Hematopoietic multipotent progenitor cell treated with erythropoietin and hydrocortisone succinate and interleukin-3 and kit ligand, for 4 days (in vitro differentiated cells): ENCODE measurements at places on chromosomes 2 and 18.
A peak's percentile ranks its signal among the peaks of the same experiment; 100 is the strongest.

GRCh38 chr2:27993402-27993787 is 102.9 kb downstream of the BABAM2 start:
- peak; percentile 72 for DNase-seq

- no peak for DNase-seq
Measured at GRCh38 chr18:74976331-74976909, 232.5 kb downstream of the PTGR3 start.

GRCh38 chr2:1791006-1791605 is 46.8 kb upstream of the PXDN start:
- no peak for DNase-seq

- DNase-seq, result peak; percentile 80
Measured at GRCh38 chr2:205612636-205613035, 69.7 kb upstream of the NRP2 start.

DNA sequence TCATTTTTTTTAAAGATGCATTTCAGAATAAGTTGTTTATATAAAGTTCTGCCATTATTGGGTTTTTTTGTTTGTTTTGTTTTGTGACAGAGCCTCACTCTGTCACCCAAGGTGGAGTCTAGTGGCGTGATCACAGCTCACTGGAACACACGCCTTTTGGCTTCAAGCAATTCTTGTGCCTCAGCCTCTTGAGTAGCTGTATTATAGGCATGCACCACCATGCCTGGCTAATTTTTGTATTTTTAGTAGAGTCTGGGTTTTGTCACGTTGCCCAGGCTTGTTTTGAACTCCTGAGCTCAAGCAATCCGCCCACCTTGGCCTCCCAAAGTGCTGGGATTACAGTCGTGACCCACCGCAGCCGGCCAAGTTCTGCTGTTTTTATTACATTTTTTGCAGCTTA is 72.3 kb downstream of the R3HDM1 start:
- no peak for DNase-seq

DNA sequence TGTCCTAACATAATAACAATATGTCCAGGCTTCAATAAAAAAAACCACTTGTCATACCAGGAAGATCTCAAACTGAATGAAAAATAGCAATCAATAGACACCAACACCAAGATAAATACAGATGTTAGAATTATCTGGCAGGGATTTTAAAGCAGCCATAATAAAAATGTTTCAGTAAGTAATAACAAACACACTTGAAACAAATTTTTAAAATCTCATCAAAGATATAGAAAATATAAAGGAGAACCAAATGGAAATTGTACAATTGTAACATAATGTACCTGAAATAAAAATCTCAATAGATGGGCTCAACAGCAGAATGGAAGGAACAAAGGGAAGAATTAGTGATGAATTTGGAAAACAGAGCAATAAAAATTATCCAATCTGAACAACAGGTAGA is 128.1 kb downstream of the LYPD6 start:
- DNase-seq, result no peak

DNA sequence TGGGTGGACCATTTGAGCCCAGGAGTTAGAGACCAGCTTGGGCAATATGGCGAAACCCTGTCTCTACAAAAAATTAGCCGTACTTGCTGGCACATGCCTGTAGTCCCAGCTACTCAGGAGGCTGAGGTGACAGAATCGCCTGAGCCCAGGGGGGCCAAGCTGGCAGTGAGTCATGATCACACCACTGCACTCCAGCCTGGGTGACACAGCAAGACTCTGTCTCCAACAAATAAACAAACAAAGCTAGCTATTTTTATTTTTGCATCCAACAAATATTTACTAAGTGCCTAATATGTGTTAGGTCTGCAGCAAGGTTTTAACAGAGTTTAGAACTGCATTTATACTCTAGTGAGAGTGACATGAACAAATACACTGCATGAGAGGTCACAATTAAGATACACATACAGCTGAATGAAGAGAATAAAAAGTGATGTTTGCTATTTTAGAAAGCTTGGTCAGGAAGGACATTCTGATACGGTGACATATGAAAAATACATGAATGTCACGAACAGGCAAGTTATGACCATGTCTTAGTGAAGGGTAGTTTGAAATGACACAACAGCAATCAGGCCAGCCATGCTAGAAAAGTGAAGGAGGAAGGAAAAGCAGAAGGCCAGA is 83.2 kb upstream of the FRZB start:
- DNase-seq, result no peak

DNA sequence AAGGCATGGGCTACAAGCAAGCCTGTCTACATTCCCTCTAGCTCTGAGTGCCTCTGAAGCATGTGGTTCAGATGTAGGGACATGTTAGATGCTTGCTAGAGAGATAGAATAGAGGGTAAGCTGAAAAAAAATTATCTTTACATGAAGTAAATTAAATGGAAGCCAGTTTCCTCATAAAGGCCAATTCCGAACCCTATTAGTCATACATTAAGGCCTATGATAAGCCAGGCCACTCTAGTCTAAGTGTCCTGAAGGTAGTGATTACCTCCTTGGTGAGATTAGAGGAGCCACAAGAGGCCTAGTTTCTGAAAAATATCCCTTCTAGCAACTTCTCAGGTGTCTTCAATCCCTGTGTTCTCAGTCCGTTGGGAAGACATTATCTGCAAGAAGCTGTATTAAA is 72.4 kb upstream of the NPAS2 start:
- no peak for DNase-seq

- DNase-seq, result no peak
Measured at GRCh38 chr2:68083346-68083745, 20.5 kb upstream of the C1D start.

DNA sequence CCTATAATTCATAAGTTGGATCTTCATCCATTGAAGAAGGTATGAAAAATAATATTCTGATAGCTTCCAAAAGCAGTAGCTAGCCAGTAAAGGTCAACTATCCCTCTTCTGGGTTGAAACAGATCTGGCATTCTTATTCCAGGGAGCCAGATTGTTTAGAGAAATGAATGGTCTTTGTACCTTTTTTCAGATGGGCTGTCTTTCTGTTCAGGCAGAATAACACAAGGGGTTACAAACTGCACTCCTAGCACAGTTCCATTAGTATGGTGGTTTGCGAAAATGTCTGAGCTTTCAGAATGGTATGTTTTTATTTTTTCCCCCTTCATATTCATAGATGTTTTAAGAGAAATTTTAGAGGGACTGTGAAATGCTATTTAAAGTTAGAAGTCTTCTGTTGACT is 47.5 kb upstream of the TMEM178A start:
- no peak for DNase-seq

DNA sequence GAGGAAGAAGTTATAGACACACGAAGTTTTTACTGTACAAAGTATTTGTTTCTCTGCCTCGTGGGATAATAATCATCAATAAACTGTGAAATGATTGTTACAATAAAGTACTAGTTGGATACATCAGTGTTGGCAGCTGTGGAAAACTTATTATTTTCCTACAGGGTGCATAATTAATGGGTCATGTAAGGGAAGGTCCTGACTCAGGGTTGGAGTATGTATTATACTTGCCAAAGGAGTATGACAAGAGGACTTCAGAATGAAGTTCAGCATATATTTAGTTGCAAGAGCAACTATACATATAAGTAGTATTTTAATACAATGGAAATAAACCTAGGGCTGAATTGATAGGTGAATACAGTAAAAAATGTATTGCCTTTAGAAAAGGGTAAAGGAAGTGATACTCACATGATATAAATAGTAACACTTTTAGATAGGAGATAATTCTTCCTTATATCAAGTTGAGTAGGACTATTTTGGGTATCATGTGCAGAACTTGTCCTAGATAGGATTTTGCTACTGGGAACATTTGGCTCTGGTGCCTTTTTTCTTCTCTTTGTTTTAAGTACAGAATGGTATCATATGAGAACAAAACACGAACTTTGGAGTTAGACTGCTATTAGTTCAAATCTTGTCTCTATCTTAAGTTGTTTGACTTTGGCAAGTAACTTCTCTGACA is 79.1 kb downstream of the PLCL1 start:
- DNase-seq, result no peak

- peak; percentile 47 for DNase-seq
Measured at GRCh38 chr2:111669928-111670695, 213.9 kb downstream of the ANAPC1 start.

DNA sequence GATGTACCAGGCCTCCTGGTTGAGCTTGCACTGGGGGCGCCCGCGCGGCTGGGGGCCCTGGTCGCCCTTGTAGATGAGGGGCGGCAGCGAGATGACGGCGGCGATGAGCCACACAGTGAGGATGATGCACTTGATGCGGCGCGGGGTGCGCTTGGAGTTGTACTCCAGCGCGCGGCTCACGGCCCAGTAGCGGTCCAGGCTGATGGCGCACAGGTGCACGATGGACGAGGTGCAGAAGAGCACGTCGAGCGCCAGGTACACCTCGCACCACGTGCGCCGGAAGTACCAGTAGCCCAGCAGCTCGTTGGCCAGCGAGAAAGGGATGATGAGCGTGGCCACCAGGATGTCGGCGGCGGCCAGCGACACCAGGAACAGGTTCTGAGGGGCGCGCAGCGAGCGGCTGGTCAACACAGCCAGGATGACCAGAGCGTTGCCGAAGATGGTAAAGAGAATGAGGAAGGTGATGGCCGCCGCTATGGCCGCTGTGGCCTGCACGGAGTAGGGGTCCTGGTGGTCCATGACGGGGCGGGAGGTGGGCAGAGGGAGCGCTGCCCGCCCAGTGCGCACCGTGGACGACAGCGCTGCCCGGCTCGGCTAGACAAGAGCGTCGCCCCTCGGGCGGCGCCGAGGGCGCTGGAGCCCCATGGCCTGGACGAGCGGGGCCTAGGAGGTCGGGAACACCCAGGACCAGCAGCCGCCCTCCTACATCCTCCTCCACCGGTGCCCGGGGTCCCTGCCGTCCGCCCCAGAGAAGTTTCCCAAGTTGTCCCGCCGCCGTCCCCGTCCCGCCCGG is 544 bp downstream of the ADRA2B start:
- no peak for DNase-seq

- no peak for DNase-seq
Measured at GRCh38 chr2:215685238-215685990, 249.5 kb upstream of the FN1 start.

- DNase-seq, result no peak
Measured at GRCh38 chr2:228871012-228871411, 400.1 kb downstream of the PID1 start.

GRCh38 chr2:51505533-51505932 is 473.6 kb upstream of the NRXN1 start:
- DNase-seq, result no peak

- no peak for DNase-seq
Measured at GRCh38 chr2:9549420-9549819, 6.2 kb downstream of the ADAM17 start.

DNA sequence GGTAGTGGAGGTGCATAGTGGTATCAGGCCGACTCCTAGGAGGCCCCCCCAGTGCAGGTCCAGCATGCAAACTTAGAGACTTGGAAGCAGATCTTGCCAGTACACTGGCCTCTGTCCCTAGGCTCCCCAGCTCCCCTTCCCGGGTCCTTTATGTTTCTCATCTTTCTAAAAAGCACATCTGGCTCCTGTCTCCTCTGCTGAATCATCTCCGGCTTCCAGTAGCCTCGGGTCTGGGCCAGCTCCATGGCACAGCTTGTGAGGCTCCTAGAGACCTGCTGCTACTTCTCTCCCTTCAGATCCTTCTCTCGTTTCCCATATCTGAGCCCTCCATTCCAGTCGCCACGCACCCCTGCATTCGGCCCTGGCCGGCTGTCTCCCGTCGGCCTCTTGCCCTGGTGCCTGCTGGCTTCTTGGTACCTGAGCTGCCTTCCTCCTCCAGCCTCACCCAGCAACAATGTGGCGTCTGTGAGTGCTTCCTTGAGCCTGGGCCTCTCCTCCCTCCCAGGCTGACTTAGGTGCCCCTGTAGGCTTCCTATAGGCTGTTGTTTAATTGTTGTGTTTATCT is 6.6 kb downstream of the TRAF3IP1 start:
- no peak for DNase-seq

GRCh38 chr18:62634979-62635630 is 80.2 kb upstream of the PHLPP1 start:
- DNase-seq, result no peak

DNA sequence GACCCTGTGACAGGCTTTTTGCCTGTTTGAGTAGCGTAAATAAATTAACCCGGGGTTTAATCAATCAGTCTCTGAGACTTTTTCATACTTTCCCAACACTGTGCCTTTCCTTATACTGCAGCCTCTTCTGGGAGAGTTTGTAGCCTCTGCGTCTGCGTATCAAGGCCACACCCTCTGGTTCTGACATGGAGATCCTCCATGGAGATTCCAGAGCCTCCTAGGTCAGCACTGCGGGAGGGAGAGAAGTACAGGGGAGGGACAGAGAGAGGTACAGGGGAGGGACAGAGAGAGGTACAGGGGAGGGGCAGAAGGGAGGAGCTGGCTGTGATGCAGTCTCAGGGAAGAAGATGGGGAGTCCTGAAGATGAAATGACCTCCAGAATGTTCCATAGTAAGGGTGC is 166.0 kb downstream of the ARL4C start:
- no peak for DNase-seq

GRCh38 chr2:134370655-134371445 is 117.0 kb downstream of the MGAT5 start:
- no peak for DNase-seq

DNA sequence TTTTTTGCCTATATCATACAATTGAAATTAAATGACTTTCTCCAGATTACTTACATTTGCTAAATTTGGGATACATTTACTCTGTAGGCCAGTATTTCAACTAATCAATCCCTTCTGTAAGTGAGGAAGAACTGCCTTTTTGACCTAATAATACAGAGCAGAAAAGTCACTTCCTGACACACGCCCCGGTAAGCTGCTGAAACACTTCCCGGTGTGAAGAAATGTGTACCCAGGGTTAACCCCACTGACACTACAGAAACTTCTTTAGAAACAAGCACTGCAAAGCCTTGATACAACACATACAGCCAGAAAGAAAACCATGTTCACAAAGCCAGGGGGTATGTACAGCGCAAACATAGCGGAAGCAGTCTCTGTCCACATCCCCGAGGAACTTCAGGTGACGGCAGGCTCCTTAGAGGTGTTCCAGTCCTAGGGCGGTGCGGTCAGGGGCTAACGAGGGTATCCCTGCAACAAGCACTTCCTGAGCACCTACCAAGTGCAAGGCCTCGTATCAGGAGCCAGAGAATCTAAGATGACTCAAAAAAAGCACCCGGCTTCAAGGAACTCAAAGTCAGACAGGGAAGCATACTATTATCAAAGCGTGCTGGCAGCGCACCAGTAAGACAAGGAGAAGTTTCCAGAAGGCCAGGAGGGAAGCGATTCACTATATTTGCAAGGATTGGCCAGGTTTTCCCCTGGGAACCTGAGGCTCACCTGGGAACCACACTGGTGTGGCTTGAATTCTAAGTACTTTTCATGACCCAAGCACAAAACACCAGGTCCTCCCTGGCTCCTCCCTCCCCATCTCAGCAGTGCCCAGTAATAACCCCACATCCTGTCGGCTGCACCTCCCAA is 46.6 kb downstream of the ZNF516 start:
- DNase-seq, result peak; percentile 62

- no peak for DNase-seq
Measured at GRCh38 chr2:226892729-226893128, 56.9 kb downstream of the RHBDD1 start.
